ENCODE measurements at places on chromosomes 2 and 18.

- DNase-seq, result no peak
Observed at GRCh38 chr2:241050624-241051577, 51.2 kb downstream of the MTERF4 start.

- no peak for DNase-seq
Observed at GRCh38 chr18:13218368-13218991, at the start of gene LDLRAD4. Gene LDLRAD4 (plus strand): TSS chr18:13218760.

DNA sequence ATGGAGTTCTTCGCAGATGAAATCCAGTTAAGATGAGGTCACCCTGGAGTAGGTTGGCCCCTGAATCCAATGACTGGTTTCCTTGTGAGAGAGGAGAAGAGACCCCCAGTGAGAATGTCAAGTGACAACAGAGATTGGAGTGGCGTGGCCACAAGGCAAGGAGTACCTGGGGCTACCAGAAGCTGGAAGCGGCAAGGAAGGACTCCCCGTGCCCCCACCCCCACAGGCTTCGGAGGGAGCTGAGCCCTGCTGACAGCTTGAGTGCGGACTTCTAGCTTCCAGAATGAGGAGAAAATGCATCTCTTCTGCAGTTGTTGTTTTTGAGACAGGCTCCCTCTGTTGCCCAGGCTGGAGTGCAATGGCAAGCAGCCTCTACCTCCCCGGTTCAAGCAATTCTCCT lies 78.0 kb upstream of the HPCAL1 start:
- DNase-seq, result no peak

DNA sequence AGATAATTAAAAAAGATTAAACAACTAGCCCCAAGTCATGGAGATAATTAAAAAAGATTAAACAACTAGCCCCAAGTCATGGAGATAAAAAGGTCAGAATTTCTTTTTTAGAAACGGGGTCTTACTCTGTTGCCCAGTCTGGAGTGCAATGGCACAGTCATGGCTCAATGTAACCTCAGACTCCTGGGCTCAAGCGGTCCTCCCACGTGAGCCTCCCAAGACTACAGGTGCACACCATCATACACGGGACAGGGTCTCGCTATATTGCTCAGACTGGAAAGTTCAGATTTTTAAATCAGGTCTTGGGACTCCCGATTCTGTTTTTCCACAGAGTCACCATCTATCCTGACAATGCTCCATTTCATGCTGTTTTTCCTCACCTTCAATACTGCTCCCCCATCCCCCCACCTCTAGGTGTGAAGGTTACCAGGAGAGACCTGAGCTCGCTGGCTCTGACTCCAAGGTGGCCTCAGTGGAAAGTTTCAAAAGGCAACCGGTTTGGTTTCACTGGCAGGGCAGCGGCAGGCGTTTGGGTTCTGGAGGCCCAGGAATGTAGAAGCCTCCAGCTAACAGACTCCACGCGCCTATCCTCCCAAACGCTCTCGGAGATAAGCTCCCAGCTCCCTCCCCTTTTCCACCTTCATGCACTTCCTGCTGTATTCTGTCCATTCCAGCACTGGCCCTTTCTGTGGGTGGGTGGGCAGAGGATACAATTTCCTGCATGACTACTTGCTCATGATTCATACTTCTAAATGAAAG lies 2.9 kb upstream of the SEMA4C start:
- DNase-seq, result no peak

DNA sequence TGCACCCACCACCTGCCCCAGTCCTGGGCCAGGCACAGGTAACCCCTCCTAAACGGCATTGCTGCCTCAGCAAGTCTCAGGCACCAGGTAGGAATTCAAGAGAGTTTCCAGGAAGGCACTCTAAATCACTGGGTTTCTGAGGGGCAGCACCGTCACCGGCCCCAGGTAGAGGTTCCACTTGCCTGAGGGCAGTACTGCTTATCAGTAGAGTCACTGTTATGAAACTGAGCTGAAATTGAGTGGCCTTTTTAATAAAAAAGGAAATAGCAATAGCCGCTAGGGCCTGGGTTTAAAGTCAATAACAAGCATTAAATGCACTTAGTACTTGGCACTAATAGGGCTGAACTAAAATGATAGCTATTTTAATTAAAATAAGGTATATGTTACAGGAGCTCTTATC lies 653.7 kb downstream of the METTL4 start:
- no peak for DNase-seq

- no peak for DNase-seq
Observed at GRCh38 chr18:54787121-54787520, 41.2 kb upstream of the RAB27B start.

GRCh38 chr18:9825571-9826073 lies 60.2 kb upstream of the TXNDC2 start:
- peak; percentile 68 for DNase-seq

- no peak for DNase-seq
Observed at GRCh38 chr18:40413160-40413559, 1541.9 kb upstream of the PIK3C3 start.

- no peak for DNase-seq
Observed at GRCh38 chr18:48158721-48159120, 228.3 kb upstream of the SMAD2 start.

- no peak for DNase-seq
Observed at GRCh38 chr2:21067859-21068537, 24.1 kb upstream of the APOB start.

DNA sequence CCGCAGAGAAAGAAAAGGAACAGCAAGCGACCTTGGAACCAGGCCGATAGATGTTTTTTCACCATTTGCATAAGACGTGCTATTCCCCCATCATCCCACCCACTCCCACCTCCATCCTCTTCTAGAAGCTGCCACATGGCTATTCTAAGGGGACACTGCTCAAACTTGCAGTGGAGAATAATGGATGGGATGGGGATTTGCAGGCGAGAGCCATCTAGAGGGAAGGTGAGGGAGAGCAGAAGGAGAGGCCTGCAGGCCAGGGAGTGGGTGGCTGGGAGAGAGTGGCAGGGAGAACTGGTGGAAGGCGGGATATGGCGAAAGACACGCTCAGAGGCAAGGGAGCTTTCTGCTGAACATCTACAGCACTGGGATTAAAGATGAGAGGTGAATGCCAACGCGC lies 84.9 kb downstream of the MAPK4 start:
- no peak for DNase-seq

GRCh38 chr2:46612675-46613074 lies 133.3 kb downstream of the TMEM247 start:
- DNase-seq, result no peak

DNA sequence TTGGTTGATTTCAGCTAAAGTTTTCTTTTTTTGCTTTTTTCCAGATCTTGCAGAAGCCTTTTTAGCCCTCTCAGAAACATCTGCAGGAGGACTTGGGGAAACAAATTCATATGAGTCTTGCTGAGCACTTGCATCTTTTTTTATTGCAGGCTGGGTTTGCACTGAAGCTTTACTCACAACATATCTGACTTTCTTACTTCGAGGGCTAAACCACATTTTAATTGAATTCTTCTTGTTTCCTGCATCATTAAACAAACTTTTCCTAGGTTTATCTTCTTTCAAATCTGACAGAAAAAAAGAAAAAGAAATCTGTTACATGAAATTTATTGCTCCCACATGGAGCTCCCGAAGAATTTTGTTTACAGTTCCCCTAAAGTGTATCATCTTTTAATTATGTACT lies 28.3 kb downstream of the BARD1 start:
- DNase-seq, result no peak

DNA sequence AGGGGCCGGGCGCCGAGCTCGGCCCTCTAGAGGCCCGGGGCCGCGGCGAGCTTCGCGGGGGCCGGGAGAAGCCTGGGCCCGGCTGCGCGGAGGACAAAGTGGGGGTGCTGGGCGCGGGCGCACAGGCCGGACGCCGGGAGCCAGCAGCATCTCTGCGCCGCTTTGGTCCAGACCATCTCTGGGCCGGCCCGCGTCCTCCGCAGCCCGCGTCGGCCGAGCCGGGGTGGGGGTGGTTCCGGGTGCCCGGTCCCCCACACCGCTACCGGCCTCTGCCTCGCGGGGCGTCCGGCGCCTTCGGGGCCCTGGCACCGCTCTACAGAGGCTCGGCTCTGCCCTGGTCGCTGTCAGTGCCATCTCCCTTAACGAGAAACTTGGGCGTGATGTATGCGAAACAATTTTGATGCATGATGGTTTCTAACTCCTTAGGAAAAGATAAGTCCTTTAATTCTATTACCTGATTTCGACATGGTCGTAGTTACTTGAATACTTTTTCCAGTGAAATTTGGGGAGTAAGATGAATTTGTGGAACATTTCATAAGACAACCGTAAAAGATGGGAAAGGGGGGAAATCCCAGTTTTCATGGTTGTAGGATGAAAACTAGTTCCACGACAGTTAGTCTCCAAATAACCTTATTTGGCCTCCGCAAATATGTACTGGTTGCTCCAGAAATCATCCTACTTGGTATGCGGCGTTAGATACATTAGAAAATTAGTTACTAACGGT lies 562 bp downstream of the TWSG1 start:
- DNase-seq, result peak; percentile 61

DNA sequence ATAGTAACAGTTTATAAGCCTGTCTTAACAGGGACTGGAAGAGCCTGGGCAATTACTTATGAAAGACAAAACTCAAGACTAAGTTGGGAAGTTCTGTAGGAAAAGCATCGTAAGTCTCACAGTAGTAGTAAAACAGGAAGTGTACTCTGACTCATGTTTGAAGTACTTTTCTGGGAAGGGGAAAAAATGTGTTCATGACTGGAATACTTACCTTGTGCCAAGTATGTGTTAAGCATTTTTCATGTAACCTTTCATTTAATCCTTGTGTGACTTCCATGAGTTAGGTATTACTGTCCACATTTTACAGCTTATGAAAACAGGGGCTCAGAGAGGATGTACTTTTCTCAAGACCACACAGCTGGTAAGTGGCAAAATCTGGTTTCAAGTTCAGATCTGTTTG lies 13.7 kb upstream of the SKOR2 start:
- DNase-seq, result peak; percentile 66

DNA sequence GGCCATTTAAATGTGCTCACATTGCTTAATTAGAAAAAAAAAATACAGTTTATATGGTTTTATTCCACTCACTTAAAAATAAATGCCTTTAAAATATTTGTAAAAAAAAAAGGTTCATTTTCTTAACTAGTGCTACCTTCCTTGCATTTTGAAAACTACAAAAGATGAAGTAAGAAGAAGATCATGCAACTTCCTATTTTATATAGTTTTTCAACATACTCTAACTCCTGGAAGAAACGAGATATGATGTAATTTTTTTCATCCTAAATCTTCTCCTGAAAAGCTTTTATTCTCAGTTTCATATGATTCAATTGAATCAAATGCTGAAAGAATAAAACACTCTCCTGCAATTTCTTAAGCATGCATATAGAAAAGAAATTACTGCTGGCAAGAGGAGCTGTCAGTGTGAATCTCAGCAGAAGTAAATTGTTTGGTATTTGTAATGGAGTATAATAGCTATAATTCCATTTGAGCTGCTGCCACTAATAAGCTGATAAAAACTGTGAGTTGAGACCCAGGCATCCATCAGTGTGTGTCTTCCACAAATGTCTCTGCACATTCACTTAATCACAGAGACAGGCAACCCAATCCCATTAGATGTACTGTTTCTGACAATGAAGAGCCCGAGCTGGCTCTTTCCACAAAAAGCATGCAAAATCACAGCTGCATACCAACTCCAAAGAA lies 3.7 kb downstream of the FTCDNL1 start:
- DNase-seq, result no peak

- no peak for DNase-seq
Observed at GRCh38 chr2:67709835-67710234, 312.7 kb downstream of the ETAA1 start.

DNA sequence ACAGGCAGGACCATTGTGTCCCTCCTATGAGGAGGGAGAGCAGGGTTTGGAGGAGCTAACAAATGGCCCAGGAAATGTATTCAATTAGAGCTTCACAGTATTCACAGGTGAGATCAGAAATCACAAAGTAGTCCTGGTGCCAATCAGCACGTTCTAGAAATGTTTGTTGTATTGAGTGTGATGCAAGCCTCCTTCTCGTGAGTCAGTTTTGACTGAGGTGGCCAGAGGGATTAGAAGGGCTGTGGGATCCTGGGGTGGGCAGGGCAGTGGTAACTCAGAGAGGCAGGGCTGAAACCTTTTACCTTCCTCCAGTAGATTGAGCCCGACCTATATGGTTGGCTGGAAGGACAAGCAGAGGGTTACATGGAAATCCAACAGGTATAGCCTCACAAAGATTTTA lies 95.0 kb downstream of the BOD1L2 start:
- no peak for DNase-seq

DNA sequence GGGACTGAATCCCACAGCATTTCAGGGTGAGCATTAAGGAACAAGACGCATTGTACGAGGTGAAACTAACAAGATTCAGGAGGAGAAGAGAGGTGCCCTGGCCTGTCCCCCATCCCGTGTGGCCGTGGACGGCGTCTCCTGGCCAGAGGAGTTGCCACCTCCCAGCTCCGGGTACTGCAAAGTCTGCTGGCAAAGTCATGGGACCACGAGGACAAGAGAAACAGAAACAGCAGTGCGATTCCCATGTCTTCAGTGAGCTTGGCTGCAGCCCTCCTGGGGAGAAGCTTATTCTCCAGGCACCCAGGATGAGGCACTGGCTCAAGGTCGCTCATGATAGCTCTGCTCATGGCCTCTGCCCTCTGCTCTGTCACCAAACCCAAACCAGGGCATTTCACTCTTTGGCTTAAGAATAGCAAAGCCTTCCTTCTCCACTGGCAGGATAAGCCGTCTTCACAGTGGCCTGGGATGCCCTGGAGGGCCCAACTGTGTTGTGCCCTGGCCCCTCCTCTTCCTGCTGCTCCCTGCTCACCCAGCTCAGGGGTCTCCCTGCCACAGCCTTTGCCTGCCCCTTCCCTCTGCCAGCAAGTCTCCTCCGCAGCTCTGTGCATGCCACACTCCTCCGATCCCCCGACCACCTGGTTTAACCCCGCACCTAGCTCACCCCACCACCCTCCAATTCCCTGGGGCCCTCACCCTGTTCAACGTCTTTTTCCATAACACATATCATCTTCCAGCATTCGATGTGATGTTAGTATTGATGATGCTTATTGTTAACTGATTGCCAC lies 144.8 kb downstream of the PXDN start:
- no peak for DNase-seq

- no peak for DNase-seq
Observed at GRCh38 chr2:40279001-40279400, 172.9 kb downstream of the SLC8A1 start.

GRCh38 chr18:44651478-44651877 lies 29.2 kb upstream of the SETBP1 start:
- DNase-seq, result no peak

- no peak for DNase-seq
Observed at GRCh38 chr2:169839954-169840746, 12.9 kb downstream of the UBR3 start.

- DNase-seq, result no peak
Observed at GRCh38 chr2:170502361-170503130, 212.6 kb upstream of the SP5 start.

DNA sequence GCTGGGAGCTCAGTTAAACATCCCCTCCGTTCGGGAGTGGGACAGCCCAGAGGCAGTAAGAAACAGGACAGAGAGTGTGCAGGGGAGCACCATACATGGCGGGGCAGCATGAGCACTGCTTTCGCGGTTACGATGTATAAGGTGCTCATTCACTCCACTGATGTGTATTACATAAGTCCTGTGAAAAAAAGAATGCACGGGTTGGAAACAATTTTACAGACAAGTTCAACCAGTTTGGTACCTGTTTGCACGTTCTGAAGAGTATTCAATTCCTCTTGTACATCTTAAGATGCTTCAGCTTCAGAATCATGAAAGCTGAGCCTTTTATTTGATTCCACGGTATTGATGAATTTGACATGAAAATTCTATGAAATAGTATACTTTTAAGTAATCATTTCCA lies 97.8 kb upstream of the NETO1 start:
- DNase-seq, result no peak
